COR-L47 (cell line): ENCODE measurements at places on chromosomes 7 and 10.

- DNase-seq, result no peak
Measured at GRCh38 chr7:27141923-27142579, 1.4 kb downstream of the HOXA5 start.

GRCh38 chr7:157058701-157059100 lies 48.2 kb upstream of the MNX1 start:
- no peak for DNase-seq

GRCh38 chr7:158302274-158303070 lies 285.2 kb downstream of the PTPRN2 start:
- no peak for DNase-seq

DNA sequence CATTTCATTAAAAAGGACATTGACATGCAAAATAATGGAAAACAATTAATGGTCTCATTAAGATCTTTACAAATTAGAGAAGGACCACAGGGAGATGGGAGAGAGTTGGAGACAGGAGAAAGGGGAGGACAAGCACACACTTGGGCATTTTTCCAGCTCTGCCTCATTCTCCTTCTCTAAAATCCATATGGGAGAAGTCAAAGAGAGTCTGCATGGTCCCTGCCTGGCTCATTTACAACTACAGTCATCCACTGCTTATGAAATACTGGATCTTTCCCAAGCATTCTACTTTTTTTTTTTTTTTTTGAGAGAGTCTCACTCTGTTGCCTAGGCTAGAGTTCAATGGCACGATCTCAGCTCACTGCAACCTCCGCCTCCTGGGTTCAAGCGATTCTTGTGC lies 518.9 kb upstream of the CELF2 start:
- DNase-seq, result no peak

DNA sequence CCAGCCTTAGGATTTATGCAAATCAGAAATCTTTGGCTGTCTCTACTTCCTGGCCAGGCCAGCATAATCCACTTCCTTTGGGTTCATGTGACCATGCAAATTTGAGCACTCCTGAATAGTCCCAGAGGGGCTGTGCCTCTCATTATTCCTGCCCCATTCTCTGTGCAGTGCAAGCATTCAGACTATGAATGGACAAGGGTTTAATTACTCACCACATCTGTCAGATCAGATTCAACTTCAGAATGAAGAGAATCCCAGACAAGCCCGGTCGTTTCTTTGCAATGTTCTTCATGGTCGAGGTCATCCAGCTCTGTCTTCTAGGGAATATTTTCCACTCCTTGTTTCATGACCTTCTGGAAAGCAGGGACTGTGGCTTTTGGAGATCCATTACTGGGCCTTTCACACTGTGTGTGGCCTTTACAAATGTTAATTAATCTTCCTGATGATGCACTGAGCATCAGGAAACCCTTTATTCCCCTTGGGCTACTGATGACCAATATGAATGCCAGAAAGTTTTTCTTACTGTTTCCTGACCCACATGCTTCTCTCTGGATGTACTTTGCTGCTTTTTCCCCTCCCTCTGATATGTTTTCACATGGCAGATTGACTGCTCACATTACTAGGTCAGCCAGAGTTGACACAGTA lies 217.6 kb upstream of the TCF7L2 start:
- DNase-seq, result no peak
